Adrenal gland (tissue), 19 donors: ENCODE measurements at places on chromosomes 16 and 17. TPM values are rescaled to one million over a fixed set of nuclear protein-coding genes. Genes with fewer than 3 reads are reported as not detected.

GRCh38 chr17:73941919-73942530, 261.5 kb upstream of the RPL38 start:
- DNase-seq = no peak

DNA sequence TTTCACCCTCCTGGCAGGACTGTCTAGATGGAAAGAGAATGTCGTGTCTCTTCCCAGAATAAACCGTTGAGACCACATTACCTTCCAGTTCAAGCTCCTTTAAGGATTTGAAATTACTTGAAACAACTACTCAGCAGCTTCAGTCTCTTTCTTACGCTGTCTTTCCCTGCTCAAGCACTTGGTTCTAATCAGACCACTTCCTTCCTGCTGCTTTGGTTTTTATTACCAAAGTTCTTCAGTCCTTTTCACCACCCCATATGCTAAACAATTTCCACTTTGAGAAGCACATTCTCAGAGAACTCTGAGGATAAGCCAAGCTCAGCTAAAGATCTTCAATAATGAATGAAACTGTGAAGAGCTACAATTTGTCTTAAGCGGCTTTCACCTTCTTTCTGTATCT, 105.4 kb downstream of the STX8 start:
- DNase-seq = no peak

GRCh38 chr17:64328036-64328858, 62.4 kb downstream of the PECAM1 start:
- DNase-seq = no peak

GRCh38 chr17:80319262-80319998, 58.8 kb downstream of the RNF213 start:
- no peak for DNase-seq

The CSH2 gene
- total RNA-seq = not detected
